ENCODE measurements at places on chromosomes 12 and 14. TPM values are rescaled to one million over a fixed set of nuclear protein-coding genes. Genes with fewer than 3 reads are reported as not detected.

Gene C1RL
- 9.1 TPM for total RNA-seq

Gene BCL2L14
- not detected for total RNA-seq

Gene PGF
- total RNA-seq, result 0.28 TPM

DNA sequence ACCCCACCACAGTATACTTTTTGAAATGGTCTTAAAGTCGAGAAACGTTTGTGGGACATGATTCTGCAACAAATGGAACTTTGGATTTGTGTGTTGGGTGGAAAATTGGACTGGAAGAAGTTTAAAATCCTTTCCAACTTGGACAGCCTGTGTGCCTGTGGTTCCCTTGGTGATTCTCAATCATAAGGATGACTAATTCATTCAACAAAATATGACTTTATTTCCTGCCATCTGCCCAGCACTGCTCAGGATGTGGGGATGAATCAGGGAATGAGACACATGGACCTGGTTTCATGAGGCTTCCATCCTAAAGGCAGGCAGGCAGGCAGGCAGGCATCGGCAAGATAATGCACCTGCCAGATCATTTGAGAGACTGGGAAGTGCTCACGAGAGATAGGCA, 57.3 kb upstream of the TMEM132D start:
- H3K27me3 ChIP-seq, result no peaks in the 10 kb centered on the region
- H3K27ac ChIP-seq, result no peak overlapping the region
- DNase-seq, result no peak
- no peaks in the 10 kb centered on the region for H3K36me3 ChIP-seq

Measured in IMR-90 (cell line).